ENCODE measurements at places on chromosomes 12 and 14.

DNA sequence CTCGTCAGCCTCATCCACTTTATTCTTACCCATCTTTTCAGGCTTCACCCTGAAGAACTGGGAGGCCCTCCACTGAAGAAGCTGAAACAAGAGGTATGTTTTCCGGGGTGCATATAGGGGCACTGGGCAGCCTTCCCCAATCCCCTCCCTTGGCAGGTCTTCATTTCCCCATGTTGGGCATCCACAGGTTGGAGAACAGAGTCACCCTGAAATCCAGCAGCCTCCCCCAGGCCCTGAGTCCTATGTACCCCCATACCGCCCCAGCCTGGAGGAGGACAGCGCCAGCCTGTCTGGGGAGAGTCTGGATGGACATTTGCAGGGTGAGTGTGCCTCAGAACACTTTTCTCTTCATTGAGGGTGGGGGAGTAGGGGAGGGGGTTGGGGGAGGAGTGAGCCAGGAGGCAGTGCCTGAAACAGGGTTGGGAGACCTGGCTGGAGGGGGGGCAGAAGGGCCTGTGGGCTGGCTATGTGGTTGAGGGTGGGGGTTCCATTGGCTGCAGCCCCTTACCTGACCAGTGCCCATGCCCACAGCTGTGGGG lies 4.0 kb downstream of the NAB2 start:
- no peak for DNase-seq

DNA sequence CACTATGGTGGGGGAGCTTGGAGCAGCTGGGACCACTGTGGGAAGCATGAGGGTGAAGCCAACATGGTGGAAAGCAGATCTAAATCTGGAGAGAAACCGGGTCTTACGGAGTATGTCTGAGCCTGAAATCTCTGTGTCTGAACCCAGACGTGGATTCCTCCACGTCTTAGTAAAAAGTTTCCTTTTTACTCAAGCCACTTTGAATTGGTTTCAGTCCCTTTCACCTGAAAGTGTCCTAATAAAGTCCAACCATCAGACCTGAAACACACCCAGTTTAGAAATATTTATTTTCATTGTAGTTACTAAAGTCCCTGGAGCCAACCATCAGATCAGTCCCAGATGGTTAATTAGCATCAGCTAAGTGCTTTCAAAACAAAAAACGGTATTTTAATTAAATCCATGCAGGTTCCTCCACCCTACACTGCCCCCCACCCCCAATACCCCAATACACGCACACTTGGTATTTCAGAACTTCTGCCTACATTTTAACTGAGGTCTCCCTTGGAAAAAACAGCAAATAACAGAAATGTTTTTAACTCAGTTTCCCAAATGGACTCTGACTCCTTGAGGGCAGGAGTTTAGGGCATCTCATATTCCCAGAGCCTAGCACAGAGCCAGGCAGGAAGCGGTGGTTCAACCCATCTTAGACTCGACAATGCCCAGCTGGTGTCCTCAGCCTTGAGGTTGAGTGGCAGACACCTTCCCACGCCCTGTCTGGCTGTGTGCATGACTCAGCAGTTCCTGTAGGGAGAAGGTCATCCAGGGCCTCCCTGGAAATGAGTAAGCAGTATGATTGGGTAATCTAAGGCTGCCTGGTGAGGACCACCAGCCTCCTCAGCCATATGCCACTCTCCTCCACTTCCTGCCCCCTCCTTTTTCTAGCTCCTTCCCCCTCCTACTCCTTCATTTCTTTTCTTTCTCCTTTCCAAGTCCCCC lies 175.8 kb downstream of the TTC8 start:
- no peak for DNase-seq

DNA sequence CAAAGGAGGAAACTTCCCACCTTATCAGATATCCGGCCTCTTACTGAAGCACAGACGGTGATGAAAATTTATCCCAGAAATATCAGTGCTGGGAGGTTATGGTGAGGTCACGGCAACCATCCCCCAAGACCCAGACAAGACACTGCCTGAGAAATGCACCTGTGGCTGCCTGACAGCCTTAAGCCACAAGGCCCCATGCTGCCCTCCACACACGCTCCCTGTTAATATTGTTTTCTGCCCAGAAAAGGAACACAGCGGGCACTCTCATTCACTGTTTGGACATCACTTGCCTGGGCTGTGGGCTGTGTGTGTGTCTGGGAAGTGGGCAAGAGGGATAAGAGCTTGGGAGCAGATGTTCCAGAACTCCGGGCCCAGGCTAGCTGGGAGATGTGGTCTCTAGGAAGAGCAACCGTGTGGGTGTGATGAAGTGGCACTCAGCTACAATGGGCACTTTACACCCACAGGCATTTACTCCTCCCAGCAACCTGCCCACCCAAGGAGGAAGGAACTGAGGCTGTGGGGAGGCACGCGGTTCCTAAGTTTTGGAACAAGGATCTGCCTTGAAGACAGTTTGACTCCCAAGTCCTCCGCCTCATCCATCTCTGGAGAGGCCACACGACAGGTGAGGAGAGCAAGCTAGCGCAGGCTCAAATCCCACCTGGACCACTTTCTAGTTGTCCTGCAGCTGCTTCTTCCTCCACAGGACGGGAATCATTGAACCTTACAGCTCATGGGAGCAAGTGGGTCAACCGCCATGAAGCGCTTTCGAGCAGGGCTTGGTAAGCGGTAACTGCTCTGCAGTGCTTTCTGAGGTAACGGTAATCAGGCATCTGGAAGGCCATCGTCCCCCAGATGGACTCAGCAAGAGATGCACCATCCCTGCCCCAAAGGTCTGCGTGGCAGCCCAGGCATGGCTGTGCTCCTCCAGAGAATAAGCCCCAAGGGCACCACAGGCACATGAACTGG lies 91.4 kb downstream of the CHGA start:
- DNase-seq: no peak

DNA sequence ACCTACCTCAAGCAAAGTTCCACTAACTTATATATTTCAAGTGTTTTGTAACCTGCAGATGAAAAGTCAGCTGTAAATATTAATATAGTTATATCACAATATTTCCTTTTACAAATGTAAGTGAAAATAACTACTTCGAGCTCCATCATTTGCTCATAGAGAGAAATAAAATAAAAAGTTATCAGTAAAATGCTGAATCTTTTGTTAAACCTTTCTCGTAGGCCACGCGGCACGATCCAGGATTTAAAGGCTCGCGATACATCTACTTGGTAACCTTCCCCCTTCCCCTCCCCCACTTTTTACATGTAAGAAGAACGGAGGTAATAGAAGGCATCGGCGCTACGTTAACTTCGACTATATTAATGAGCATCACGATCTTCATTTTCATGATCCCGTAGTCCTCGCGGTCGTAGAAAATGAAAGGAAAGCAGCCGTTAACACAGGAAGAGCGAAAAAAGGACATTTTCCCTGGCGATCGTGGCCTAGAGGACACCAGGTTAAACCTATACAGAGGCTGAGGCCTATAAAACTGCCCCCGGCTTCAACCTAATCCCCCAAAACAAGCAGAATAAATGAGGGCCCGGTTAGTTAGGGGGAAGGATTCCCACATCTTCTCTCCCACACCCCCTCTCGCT lies 508 bp downstream of the HNRNPC start:
- peak; percentile 49 for DNase-seq

GRCh38 chr14:84991021-84991420 lies 538.9 kb upstream of the FLRT2 start:
- no peak for DNase-seq

- no peak for DNase-seq
These were observed 42.9 kb upstream of the STK38L start for GRCh38 chr12:27201169-27201568.

GRCh38 chr14:93121030-93121834 lies 5.5 kb upstream of the ITPK1 start:
- no peak for DNase-seq

DNA sequence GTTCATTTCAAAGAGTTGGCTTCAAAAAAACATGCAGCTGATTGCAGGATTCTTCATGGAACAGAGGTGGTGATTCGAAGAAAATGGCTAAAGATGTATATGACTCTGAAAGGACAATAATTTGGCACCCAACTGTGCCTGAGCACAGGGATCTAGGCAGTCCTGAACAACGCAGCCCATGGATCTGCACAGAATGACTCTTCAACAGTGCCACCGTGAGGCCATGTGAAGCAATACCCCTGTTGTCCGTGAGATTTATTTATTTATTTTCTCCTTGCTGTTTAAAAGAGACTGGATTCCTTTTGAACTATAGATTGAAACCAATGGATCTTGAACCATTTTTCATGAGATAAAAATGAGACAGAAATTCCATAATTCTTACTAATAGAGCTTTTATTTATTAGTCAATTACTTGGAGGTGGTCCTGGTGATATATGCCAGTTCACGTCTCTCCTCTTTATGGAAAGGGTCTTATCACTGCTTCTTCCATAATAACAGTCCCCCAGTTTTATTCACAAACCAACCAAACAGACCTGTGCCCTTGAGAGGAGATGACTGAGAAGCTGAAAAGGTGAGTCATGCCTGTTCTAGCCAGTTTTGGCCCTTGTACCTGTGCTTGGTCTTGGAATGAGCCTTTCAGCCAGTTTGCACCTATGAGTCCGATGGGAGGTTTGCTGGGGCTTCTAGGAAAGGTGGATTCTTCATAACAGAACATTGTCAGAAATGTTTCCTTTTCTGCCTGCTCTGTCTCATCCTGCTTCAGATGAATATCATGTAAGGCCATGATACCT lies 1598.3 kb downstream of the AACS start:
- no peak for DNase-seq

- no peak for DNase-seq
These were observed 191.7 kb downstream of the RASSF9 start for GRCh38 chr12:85644508-85644907.

- no peak for DNase-seq
These were observed 1.3 kb upstream of the CD63 start for GRCh38 chr12:55729819-55730818.

GRCh38 chr12:43884683-43885410 lies 49.0 kb downstream of the TMEM117 start:
- no peak for DNase-seq

GRCh38 chr12:26379777-26380467 lies 184.5 kb downstream of the SSPN start:
- DNase-seq: no peak

DNA sequence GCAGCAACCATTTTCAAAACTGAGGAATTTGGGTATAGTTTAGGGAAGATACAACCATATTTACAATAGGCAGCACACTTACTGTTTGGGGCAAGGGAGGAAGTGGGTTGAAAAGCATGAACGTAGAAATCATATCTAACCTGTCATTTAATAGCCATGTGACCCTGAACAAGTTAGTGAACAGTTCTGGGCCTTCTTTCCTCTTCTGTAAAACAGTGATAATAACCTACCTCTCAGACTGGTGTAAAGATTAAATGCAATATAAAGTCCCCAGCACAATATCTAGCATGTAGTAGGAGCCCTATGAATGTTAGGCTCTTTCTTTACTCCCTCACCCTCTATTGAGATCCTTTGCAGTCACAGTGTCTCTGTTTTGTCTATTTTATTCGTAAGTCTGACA lies 33.5 kb downstream of the A2ML1 start:
- DNase-seq: no peak

- DNase-seq: no peak
These were observed 87.8 kb downstream of the DDX51 start for GRCh38 chr12:132056320-132056719.

Data from NCI-H1694 (cell line).